HEK293T (cell line): ENCODE measurements at places on chromosomes 13 and 19.

- DNase-seq: peak; percentile 97
Observed at GRCh38 chr19:17841810-17842662, 5.7 kb downstream of the JAK3 start.

DNA sequence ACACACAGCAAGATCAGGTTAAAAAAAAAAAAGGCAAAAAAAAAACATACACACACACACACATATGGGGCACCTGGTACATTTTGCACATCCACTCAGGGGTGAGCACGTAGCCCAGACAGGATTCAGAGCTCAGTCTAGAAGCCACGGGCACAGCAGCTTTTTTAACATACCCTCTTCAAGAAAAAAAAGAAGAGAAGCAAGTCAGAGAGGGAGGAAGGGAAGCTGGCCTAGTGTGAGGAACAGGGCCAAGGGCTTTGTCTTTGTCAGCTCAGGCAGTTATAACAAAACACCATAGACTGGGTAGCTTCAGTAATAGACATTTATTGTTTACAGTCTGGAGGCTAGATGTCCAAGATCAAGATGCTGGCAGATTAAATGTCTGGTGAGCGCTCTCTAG, 2.3 kb upstream of the TPM4 start:
- DNase-seq: no peak

GRCh38 chr19:38725469-38726283, 18.6 kb downstream of the CAPN12 start:
- DNase-seq: no peak

DNA sequence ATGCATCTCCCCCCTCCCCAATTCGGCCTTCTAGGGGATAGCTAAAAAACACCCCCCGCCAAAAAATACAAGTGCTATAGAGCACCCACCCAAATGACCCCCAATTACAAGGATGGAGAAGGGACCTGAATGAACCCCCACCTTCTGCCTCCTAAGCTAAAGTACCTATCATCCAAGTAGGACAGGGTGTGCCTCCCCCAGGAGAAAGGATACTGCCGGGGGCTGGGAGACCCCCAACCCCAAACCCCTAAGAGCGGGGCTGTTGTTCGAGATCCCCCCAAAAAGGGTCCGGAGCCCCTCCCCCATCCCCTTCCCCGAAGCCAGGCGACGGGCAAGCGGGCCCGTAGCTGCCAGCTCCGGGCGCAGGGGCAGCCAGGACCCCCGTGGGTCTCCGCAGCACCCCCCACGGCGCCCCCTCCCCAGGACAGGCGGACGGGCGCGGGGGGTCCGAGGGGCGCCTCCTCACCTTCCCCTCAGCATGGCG, 1.9 kb downstream of the ZC3H4 start:
- DNase-seq: no peak

GRCh38 chr19:40365613-40366401, 17.3 kb downstream of the PLD3 start:
- peak; percentile 79 for DNase-seq

- DNase-seq: no peak
Observed at GRCh38 chr13:20446405-20446804, 79.3 kb downstream of the CRYL1 start.
